ENCODE measurements at places on chromosomes 7 and 10.

DNA sequence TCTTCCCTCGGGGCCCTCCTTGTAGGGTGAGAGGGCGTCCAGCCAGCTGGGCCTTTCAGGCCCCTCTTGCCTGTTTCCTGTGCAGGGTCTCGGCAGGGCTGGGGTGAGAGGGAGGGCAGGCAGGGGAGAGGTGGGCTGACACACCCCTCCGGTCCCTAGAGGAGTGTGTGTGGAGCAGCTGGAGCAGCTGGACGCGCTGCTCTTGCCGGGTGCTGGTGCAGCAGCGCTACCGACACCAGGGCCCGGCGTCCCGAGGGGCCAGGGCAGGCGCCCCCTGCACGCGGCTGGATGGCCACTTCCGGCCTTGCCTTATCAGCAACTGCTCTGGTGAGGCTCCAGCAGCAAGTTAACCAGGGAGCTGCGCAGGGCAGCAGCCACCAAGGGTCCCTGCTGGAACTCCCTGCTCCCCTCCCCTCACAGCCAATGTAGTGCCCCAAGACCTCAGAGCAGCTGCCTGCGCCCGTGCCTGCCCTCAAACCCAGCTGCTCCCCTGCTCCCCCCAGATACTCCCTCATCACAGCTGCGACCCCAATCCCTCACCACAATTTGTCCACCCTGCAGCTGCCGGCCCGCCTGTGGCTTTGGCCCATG, 15.7 kb upstream of the ZNF862 start:
- DNase-seq, result no peak

- no peak for DNase-seq
Measured at GRCh38 chr10:126181626-126182025, 206.7 kb downstream of the ADAM12 start.

DNA sequence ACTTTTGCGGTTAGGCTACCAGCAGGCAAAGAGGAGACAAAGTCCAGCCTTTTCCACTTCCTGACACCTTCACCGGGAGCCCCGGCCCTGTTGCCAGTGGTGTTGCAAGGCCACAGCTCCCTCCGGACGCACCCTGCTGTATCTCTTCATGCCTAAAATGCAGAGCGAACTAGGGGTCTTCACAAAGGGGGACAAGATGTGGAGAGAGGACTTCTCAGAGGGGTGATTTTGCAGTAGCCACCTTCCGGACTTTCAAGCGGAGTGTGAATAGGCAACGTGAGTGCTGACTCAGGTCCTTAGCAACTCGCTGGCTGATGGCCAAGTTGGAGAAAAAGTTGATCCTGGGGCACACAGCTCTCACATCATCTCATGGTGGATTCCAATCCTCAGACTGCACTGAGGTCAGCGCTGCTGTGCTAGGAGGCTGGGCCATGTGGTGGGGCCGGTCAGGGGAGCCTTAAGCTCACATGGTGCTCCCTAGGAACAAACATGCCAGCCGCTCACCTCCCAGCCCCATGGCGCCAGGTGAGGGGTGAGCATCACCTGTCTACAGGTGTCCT, 166.3 kb downstream of the LCOR start:
- DNase-seq, result no peak

DNA sequence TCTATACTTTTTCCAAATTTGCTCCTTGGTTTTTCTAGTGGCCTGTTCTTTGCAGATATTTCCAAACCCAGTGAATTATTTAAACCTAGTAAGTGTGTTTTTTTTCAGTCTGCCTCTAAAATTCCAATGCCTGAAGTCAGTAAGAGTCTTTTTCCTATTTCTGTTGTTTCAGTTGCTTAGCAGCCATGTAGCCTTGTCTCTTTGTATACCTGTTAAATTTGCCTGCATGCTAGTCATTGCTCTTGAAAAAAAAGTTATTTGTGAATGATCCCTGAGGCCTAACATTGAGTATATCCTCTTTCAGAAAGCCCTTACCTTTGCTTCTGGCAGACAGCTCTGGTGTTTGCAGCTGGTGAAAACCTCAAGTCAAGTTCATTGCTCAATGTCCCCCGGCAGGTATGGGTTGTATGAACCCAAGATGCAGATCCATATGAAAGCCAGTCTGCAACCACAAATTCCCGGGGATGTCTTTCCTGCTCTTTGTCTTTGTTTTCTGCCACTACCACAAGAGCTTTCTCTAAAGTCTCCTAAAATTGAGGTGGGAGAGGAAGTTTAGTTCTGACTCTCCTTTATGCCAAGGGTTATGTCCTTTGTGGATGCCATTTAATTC, 35.7 kb downstream of the CH25H start:
- no peak for DNase-seq

DNA sequence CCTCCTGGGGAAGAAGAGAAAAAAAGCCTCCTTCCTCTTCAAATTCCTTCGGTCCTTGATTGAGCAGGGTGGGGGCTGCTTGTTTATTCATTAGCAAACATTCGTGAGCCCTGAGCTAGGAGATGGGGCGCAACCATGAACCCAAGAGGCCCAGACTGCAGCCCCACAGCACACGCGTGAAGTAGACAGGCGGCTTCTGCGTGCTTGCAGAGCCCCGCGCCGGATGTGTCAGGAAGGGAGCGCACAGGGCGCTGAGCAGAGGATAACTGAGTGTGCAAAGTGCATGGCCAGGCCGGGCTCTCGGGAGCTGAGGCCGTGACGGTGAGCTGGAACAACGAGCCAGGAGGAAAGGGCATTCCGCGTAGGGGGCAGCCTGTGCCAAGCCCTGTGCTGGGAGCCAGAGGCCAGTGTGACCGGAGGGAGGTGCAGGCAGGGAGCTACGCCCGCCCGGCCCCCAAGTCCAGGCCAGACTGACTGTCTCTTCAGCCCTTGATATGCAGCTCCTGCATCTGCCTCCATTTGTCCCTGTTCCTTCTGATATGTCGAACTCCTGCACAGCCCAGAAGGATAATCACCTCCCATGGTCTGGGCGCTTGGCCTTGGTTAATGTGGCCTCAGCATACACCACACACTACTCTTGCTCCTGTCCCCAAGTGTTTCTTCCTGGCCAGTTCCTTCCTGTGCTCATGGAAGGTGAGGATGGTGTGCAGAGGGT, 4.6 kb downstream of the FOXL3 start:
- no peak for DNase-seq

GRCh38 chr10:8502573-8502972, 448.1 kb downstream of the GATA3 start:
- no peak for DNase-seq

DNA sequence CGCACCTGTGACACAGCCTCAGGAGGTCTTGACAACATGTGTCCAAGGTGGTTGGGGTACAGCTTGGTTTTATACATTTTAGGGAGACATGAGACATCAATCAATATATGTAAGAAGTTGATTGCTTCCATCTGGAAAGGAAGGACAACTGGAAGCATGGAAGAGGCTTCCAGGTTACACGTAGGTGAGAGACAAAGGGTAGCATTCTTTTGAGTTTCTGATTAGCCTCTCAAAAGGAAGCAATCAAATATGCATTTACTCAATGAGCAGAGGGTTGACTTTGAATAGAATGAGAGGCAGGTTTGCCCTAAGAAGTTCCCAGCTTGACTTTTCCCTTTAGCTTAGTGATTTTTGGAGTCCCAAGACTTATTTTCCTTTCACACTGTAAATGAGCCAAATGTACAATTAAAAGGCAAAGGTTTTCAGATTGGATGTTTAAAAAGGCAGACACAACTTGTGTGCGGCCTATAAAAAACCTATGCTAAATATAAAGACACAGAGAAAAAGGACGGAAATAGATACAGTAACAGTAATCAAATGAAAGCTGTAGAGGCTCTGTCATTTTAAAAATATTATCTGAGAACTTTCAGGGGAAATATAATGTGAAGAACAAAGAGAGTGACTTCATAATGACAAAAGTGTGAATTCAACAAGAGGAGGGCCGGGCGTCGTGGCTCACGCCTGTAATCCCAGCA, 65.7 kb upstream of the LANCL2 start:
- DNase-seq, result no peak

DNA sequence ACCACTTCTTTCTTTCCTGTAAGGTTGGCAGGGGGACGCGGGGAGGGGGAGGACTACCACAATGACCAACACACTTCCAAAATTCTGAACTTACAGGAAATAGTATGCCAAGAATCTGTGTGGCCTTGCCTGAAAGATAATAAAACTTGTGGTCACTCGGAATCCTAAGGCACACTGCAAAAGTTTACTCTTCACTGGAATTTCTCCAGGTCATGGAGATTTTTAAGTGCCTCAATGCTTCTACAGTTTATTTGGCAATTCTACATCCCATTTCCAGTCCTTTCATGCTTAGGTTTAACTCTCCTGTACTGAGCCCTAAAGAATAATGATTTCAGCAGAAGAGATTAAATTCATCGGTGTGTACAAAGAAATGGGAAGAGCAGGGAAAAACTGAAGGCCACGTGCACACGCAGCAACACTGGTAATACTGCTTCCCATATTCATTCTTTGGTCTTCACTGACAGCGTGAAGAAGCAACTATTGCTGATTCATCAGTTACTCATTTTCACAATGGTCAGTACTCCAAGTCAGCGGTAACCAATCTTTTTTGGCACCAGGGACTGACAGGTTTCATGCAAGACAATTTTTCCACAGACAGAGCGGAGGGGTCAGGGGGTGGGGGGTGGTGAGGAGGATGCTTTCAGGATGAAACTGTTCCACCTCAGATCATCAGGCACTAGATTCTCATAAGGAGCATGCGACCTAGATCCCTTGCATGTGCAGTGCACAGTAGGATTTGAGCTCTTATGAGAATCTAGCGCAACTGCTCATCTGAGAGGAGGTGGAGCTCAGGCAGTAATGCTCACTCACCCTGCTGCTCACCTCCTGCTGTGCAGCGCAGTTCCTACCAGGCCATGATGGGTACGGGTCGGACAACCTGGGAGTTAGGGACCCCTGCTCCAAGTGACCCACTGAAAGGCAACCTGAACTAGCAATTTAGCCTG, 9.8 kb downstream of the LARP4B start:
- no peak for DNase-seq

- no peak for DNase-seq
Measured at GRCh38 chr10:72688208-72688651, 3.7 kb upstream of the MCU start.

DNA sequence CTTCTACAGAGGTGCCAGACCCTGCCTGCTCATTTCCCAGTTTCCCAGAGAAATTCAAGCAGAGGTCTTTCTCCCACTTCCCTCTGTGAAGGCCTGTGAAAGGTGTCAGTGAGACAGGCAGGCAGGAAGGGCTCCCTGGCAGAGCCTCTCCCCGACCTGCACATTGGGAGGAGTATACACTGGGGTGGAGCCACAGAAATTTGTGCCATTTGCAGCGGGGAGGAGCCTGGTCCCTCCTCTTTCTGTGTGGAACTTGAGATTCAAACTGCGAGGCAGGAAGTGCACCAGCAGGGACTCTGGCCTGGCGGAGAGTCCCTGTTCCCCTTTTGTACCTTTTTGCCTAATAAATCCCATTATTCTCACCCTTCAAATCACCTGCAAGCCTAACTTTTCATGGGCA, 54.6 kb upstream of the OPN4 start:
- no peak for DNase-seq

GRCh38 chr10:48273741-48274140, 755 bp downstream of the FRMPD2 start:
- DNase-seq, result no peak

DNA sequence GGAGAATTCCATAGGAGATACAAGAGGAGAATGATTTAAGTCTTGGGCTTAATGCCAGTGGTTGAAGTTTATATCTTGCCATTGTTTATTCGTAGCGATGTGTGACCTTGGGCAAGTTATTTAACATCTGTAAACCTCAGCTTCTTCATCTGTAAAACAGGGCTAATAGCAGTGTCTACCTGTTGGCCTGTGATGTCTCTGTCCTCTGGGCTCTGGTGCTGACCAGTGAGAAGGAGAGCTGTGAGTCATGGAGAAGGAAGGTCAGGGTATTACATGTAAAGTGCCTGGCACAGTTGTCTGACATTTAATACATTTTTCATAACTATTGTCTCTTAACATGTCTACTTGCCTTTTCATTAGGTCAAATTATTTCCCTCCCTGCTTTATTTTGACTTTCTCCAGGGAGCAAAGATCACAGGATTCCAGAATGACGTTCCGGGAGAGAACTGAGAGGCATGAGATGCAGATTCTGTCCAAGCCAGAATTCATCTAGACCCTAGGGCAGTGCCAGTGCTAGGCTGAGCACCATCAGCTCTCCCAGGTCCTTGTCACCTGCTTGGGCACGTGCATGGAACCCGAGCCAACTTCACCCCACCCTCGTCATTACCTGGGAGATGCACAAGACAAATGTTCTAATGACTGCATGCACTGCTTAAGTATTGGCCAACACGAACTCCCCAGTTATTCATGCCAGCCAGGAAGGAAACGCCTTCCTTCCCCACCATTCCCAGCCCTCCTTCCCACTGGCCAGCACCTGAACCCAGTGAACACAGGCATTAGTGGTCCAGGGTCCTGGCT, 187.9 kb downstream of the DPY19L1 start:
- no peak for DNase-seq

DNA sequence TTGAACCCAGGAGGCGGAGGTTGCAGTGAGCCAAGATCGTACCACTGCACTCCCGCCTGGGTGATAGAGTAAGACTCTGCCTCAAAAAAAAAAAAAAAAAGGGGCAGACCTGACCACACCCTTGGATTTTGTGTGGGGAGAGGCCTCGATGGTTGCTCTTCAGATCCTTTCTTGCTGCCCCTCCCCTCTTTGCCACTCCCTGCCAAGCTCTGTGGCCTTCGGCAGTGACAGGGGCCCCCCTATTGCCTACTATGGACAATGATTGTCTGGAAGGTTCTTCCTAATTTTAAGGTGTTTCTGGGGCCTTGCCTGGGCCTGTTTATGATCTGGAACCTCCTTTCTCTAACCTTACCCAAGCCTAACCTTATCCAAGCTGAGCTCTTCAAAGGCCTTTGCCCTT, 795 bp downstream of the PRF1 start:
- DNase-seq, result no peak

DNA sequence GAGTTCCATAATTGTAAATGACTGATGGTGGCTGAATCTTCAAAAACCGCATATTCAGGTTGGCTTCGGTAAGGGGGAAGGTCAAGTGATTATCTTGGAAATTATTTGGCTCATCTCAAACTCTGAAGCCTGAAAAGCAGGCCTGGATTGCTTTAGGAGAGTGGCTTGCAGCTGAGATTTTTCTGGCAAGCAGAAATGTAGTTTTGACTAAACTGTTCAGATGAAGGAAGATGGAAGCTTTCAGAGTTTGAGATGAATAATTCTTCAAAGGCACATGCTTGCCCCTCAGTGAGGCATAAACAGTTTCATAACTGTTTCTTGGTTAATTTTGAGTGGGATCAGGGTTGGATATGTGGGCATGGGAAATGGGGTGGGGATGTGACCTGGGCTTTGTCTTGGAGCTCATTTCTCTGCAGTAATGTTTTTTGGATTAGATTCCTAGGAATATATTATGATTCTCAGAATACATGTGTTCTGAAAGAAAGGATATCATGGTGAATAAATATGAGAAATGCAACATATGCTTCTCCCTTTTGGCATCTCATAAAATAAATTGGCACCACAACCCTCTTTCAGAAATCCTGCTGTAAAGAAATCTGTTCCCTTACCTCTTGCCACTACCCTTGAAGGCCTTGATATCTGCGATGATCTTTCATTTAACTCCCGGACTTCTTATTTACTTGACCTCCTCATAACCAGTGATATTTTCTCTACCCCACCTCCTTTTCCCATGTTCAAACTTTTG, 469.2 kb downstream of the ADRA2A start:
- no peak for DNase-seq

Measured in brain pericyte (primary cell).